Endothelial cell of umbilical vein (primary cell): ENCODE measurements at places on chromosomes 12 and 14. TPM values are rescaled to one million over a fixed set of nuclear protein-coding genes. Genes with fewer than 3 reads are reported as not detected.

The FAM181A gene
- total RNA-seq = not detected in 2 replicates

The PAPLN gene
- total RNA-seq = 3.1 and 6.4 TPM in 2 replicates

The ACOT6 gene
- not detected in 2 replicates for total RNA-seq

The PRKD1 gene
- 10.3 and 10.9 TPM in 2 replicates for total RNA-seq

The POTEM gene
- not detected in 2 replicates for total RNA-seq

The SIX6 gene
- total RNA-seq = not detected in 2 replicates

The GPR84 gene
- not detected in 2 replicates for total RNA-seq

The TMCC3 gene
- 30.4 and 45.7 TPM in 2 replicates for total RNA-seq

The PTPRO gene
- not detected in 2 replicates for total RNA-seq

The TSHR gene
- not detected in 2 replicates for total RNA-seq

The ADAM21 gene
- total RNA-seq = not detected in 2 replicates

The RESF1 gene
- total RNA-seq = 62.1 and 70.0 TPM in 2 replicates

The IL22 gene
- not detected in 2 replicates for total RNA-seq

The CIT gene
- 50.1 and 61.8 TPM in 2 replicates for total RNA-seq

The KCNMB4 gene
- 0.97 and 2.1 TPM in 2 replicates for total RNA-seq

The TOGARAM1 gene
- total RNA-seq = 13.3 and 13.8 TPM in 2 replicates

The INHBE gene
- total RNA-seq = not detected in 2 replicates

The MYF5 gene
- total RNA-seq = not detected in 2 replicates

The SVOP gene
- not detected in 2 replicates for total RNA-seq

The SLC41A2 gene
- total RNA-seq = 7.5 and 8.0 TPM in 2 replicates

The BEGAIN gene
- total RNA-seq = 0.46 and 0.49 TPM in 2 replicates

The SLC6A15 gene
- 0.24 and 1.1 TPM in 2 replicates for total RNA-seq

The PMCH gene
- total RNA-seq = 1.1 and 1.8 TPM in 2 replicates

The PAPOLA gene
- total RNA-seq = 164 and 184 TPM in 2 replicates

The ACACB gene
- total RNA-seq = 3.9 and 5.7 TPM in 2 replicates

The NRIP2 gene
- total RNA-seq = not detected in 2 replicates

The SLC2A13 gene
- 4.1 and 4.9 TPM in 2 replicates for total RNA-seq

The NANOG gene
- not detected in 2 replicates for total RNA-seq

The CISTR gene
- total RNA-seq = not detected in 2 replicates

The HOXC5 gene
- not detected in 2 replicates for total RNA-seq

The HOTAIR gene
- not detected in 2 replicates for total RNA-seq

The PTPRR gene
- 0.46 and 0.72 TPM in 2 replicates for total RNA-seq

The KLRD1 gene
- total RNA-seq = 0.13 and 0.18 TPM in 2 replicates

The TAS2R7 gene
- not detected in 2 replicates for total RNA-seq

The PTHLH gene
- total RNA-seq = 0.60 and 1.1 TPM in 2 replicates

The GLTP gene
- total RNA-seq = 46.6 and 48.0 TPM in 2 replicates

The RPGRIP1 gene
- total RNA-seq = not detected in 2 replicates

The STAB2 gene
- not detected in 2 replicates for total RNA-seq

The ABCD4 gene
- total RNA-seq = 81.6 and 84.2 TPM in 2 replicates

The CD69 gene
- 0.49 and 1.2 TPM in 2 replicates for total RNA-seq

The SLC7A8 gene
- total RNA-seq = 1.1 and 1.6 TPM in 2 replicates

The AQP6 gene
- not detected in 2 replicates for total RNA-seq

The ADSS1 gene
- total RNA-seq = 1.9 and 2.7 TPM in 2 replicates

The ITGB7 gene
- total RNA-seq = not detected in 2 replicates

The REP15 gene
- total RNA-seq = 4.3 and 4.8 TPM in 2 replicates

The AKAP6 gene
- 0.49 and 0.88 TPM in 2 replicates for total RNA-seq

The KRT73 gene
- total RNA-seq = not detected in 2 replicates

The RPL10L gene
- total RNA-seq = not detected in 2 replicates

The DUSP16 gene
- total RNA-seq = 12.7 and 19.5 TPM in 2 replicates
